Gastroesophageal sphincter (tissue), 4 donors: ENCODE measurements at places on chromosomes 7 and 10. TPM values are rescaled to one million over a fixed set of nuclear protein-coding genes. Genes with fewer than 3 reads are reported as not detected.

GRCh38 chr10:43083764-43084163 is 6.9 kb downstream of the RET start:
- ATAC-seq: no peak

DNA sequence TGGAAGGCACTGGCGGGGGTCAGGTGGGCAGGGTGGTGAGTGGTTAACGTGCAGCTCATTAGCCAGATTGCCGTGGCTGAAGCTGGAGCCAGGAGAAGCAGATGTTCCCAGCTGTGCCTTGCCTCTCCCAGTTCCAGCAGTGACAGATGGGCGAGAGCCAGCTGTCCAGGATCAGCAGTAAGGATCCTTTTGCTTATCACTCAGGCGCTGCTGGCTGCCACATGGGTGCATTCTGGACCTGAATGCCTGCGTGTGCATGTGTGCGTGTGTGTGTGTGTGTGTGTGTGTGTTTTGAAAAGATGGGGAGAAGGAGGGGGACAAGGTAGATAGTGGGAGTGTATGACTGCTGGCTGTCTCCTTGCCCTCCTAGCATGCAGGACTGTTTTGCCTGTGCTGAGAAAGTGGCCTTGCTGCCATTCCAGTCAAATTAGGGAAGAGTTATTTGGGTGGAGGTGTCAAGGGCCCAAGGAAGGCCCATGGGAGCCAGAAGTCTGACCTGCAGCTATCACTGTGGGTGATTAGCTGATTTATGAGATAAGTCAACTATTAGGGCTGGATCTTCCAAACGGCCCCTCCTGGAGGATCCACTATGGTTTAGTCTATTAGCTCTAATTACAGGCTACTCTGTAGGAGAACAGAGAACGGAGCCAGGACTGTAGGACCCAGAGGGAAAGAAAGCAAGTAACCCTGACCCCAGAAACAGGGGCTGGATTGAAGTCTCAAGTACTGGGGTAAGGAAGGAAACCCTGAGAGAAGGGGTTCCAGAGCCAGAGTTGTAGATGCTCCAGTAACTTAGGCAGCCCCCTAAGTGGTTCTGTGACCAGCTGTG is 3.3 kb downstream of the EPHA1 start:
- peak; percentile 65 for ATAC-seq

DNA sequence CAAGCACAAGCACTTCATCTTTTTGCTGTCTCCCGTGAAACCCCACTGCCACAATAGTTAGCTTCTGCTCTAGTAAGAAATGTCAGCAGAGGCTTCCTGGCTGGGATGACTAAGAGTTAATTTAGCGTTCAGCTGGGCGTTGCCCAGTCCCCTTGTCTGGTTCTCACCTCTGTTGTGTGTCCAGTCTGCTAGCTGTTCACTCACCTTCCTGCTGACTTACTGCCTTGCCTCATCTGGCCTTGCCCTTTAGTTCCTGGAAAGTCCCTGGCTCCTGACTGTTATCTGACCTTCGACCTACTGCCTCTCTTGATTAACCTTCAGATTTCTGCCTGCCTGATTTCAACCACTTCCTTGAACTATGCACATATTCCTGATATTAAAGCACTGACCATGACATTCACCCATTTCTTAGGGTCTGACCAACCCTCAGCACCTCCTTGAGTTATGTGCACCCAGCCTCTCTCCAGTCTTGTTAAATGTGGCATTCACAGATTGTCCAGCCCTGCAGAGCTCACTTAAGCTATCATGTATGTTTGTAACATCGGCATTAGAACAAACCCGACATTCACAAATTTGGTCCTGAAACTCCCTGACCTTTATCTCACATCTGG is 30.3 kb downstream of the C7orf33 start:
- ATAC-seq: peak; percentile 16

- peak; percentile 80 for ATAC-seq
These were observed at the start of gene ADCK2 for GRCh38 chr7:140672382-140673062. Gene ADCK2, plus strand, starts transcription at chr7:140672945. Its CDS starts 386 bp downstream, at chr7:140673331.

DNA sequence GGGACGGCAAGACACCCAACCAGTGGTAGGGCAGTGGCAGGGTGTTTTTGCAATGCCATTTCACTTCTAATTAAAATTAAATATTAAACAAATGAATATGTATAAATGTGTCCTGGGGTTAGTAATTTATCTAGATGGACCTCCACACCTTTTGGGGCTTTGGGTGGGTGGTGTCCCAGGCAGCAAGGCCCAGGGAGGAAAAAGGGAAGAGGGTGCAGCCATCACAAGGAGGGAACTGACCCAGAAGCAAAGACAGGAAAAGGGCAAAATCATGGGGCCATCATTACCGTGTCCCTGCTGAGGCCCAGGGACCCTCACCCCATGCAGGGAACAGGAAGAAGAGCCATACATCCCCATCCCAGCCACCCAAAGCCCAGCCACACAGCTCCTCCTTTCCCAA is 204.6 kb downstream of the GRID1 start:
- ATAC-seq: no peak

DNA sequence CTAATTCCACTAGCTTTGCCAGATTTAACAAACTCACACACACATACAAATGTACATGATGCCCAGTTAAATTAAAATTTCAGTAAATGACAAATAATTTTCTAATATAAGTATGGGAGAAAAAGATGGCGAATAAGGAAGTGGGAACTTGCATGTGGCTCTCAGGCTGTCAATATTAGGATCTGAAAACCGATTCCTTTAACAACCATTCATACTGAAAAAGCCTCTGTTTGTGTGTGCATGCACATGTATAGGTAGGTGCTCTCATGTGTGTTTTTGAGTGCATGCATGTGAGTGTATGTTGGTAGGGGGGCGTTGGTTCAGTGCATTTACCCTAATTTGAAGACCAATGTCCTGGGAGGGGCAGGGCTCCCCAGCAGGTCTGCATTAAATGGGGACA is 125.3 kb downstream of the HTR7 start:
- ATAC-seq: no peak

DNA sequence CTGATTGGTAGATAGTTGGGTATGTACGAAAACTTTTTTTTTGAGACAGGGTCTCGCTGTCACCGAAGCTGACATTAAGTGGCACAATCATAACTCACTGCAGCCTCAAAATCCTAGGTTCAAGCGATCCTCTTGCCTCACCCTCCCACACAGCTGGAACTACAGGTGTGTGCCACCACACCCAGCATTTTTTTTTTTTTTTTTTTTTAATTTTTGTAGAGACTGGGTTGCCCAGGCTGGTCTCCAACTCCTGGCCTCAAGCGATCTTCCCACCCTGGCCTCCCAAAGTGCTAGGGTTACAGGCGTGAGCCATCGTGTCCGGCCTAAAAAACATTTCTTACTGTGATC is 1.5 kb upstream of the LRRC27 start:
- ATAC-seq: no peak

DNA sequence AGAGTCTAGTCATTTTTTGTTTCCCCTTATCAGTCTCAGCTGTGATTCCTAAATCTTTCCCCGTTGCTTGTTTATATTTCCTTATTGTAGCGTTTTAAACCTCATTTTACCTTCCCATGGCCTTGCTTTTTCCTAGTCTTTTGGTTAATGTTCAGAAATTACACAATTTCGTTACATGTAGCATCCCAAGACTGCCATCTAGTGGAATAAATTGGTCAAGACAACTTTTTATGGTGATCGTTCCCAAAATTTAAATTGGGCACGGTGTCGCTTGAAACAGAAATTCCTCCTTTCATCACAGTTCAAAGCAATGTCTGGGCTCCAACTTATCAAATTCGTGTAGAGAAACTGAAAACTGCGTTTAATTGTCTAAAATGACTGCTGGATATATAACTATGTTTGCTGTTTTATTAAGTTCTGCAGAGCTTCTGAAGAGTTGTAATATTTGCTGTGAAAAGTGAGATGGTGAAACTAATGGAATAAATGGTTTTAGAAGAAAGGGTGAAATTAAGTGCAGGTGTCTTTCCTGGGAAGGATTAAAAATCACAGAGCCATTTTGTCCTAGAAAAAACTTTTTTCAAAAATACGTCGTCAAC is 370.2 kb downstream of the PHF14 start:
- ATAC-seq: no peak

GRCh38 chr10:71395621-71396020 is 1.1 kb upstream of the CDH23 start:
- no peak for ATAC-seq

DNA sequence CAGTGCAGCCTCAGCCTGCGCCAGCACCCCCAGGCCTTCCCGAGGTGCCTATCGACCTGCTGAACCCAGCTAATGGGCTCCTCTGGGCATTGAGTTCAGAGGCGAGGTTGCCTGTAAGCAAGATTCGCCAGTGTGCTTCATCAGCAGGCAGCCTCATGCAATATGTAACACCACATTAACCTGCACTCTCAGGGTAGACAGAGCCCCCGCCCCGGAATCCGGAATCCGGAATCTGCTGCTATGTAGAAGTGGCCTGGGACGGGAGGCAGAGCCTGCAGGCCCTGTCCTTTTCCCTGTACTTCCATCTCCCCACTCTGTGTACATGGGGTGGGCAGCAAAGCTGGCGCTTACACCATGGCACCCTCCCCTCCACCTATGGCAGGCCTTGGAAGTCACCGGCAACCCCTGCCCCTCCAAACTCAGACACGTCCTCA is 83.9 kb upstream of the RET start:
- ATAC-seq: no peak

The PARP12 gene
- 35.6 TPM for total RNA-seq

The NAPEPLD gene
- 7.4 TPM for total RNA-seq

The NEBL gene
- total RNA-seq: 2.2 TPM

The TECTB gene
- not detected for total RNA-seq
